Eye (tissue), 1 donor: ENCODE measurements at places on chromosomes 7 and 10.

DNA sequence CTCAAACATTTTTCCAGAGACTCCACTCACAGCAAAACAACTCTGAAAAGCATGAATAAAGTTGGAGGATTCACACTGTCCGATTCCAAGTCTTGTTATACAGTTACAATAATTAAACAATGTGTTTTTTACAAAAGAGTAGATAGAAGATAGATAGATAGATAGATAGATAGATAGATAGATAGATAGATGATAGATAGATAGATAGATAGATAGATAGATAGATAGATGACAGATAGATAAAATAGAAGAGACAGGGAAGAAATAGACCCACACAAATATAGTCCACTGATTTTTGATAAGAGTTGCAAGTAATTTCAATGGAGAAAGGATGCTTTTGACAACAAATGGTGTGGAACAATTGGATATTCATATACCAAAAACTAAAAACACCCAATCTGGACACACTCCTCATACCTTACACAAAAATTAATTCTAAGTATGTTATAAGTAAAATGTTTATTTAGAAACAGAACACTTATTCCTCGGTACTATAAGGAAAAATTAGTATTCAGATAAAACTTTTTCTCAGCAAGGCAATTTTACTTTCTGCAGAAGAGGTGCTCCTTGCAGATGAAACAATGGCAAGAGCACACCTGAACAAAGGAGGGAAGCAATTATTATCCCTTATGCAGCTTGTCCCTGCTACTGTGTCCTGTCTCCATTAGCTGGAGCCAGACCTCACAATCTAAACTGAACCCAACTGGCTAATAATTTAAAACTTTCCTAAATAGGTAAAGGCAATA, 5.7 kb upstream of the TAS2R39 start:
- DNase-seq = no peak

- peak; percentile 55 for DNase-seq
These were observed 50.0 kb downstream of the JAKMIP3 start for GRCh38 chr10:132115732-132116131.

DNA sequence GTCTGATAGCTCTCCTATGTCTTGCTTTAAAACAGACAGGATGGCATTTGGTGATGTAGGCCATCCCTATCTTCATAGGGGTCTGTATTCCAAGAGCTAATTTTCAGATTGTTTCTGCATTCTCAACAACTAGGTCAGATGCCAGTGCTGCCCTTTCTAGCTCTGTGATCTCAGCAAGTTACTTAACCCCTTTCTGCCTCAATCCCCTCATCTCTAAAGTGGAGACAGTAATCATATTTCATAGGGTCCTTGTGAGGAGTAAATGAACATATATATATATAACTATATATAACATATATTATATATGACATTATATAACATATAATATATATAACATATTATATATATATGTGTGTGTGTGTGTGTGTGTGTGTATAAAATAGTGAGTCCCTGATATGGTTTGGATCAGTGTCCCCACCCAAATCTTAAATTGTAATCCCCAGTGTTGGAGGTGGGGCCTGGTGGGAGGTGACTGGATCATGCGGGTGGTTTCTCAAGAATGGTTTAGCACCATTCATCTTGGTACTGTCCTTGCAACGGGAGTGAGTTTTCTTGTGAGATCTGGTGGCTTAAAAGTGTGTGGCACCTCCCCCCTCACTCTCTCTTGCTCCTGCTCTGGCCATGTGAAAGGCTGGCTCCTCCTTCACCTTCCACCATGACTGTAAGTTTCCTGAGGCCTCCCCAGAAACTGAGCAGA, 45.2 kb downstream of the HIPK2 start:
- no peak for DNase-seq

GRCh38 chr7:142833174-142834048, 21.5 kb upstream of the EPHB6 start:
- DNase-seq = peak; percentile 59

DNA sequence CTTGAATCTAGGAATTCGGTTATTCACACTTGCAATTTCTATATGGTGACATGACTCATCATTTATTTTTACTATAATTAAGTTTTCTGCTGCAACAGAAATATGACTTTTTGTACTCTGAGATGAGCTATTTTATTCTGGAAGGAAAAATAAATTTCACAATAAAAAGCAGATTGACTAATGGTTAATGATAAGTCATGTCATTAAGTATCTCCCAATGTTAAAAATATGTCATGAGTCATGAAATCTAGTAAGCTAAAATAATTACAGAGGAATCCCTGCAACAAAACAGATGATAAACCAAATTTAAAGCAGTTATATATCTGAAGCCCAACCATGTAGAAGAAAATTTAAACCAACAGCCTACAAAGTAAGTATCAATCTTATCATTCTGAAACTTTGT, 149.2 kb downstream of the CACNA2D1 start:
- DNase-seq = no peak

DNA sequence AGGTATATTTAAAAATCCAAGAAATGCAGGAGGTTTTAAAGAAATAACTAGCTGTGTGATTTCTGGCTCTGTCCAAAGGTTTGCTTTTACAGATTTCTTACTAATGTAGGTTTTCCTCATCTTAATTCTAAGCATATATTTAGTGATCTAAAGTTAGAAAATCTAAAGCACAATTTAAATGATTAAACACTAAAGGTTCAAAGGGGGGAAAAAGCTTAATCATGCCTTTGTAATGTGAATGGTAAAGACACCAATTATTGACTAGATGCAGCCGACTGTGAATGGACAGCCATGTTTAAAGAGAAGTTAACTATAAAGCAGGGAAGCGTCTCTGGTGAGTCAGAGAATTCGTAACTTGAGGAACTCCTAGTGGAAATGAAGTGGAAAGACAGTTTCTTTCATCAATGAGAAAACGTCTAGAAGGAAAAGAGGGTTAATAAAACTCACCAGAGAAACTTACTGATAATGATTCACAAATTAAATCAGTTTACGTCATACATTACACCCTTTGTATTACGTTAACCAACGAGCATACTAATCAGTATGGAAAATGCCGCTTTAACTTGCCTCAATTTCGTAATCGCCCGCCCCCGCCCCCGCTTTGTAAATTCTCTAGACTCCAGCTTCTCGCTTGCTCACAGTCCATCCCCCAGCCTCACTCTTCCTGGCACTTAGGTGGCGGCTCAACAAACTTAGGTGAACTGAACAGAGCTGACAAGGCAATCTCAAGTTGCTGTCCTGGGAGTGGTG, 1.1 kb upstream of the HBP1 start:
- peak; percentile 91 for DNase-seq

- DNase-seq = no peak
These were observed 31.0 kb downstream of the PPIF start for GRCh38 chr10:79378383-79378646.

- DNase-seq = peak; percentile 23
These were observed 6.4 kb downstream of the CHST15 start for GRCh38 chr10:124086787-124087671.

DNA sequence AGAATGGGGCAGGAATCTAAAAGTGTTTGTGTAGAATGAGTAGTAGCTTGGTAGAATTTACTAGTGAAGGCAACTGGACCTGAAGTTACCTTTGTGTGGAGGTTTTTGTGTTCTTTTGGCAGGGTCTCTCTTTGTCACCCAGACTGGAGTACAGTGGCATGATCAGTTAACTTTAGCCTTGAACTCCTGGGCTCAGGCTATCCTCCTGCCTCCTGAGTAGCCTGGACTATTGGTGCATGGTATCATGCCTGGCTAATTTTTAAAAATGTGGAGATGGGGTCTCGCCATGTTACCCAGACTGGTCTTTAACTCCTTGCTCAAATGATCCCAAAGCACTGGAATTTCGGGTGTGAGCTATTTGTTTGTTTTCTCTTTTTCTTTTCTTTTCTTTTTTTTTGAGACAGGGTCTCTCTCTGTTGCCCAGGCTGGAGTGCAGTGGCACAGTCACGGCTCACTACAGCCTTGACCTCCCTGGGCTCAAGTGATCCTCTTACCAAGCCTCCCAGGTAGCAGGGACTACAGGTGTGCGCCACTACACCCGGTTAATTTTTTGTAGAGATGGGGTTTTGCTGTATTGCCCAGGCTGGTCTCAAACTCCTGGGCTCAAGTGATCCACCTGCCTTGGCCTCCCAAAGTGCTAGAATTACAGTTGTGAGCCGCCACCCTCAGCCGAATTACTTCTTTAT, 76.7 kb downstream of the MKLN1 start:
- DNase-seq = no peak

- DNase-seq = no peak
These were observed 544.1 kb downstream of the XPNPEP1 start for GRCh38 chr10:109379186-109379585.

- no peak for DNase-seq
These were observed 24.2 kb downstream of the NCOA4 start for GRCh38 chr10:46006219-46006618.

DNA sequence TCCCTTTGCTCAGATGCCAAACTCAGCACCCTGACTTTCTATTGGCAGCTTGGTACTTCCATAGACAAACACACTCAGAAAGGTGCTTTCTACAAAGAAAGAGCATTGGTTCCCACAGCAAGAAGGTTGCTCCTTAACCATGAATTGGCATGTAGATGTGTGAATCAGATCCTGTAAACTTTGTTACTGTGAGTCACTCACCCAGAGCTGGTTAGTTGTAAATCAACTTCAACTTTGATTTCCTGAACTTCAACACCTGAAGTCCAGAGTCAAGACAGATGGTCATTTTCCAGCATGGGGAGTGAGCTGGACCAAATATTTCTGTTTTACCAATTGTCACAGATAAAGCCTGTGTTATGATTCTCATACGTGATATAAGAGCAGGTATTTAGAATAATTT, 797.2 kb downstream of the TNS3 start:
- no peak for DNase-seq

- no peak for DNase-seq
These were observed 14.7 kb downstream of the SPAM1 start for GRCh38 chr7:123939784-123940183.

DNA sequence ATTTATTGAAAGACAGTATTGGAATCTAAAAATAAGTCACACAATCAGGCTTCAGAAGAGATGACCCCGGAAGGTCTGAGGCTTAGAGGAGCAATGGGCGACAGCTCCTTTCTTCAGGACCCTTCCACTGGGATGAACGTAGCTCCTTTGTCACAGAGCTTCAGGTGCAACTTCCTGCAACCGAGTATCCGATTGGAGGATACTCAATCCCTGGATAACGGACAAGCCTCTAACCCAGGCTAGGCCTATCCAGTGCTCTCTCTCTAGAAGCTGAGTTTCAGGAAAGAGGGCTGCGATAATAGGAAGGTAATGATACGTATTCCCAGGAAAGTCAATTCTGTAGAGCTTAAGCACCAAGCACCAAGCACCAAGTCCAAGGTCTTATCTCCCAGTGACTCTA, 349.4 kb upstream of the NPSR1 start:
- DNase-seq = no peak

DNA sequence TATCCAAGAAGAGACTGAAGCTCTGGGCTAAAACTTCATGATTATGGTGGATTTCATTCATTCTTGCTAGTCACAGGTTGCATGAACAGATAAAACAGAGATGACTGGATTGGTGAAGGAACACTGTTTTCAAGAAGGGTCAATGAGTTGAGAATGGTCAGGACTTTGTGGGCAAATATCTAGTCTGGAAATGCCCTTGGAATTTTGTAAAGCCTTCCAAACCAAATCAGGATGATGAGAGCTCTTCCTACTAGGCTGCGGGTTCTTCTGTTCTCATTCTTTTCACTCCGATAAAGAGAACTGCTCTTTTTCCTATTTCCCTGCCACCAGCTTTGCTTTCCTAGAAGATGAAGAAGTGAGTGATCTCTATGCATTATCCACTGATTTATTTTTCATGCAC, 171.4 kb downstream of the ARID5B start:
- no peak for DNase-seq
